Endodermal cell (in vitro differentiated cells): ENCODE measurements at places on chromosomes 4 and X. TPM values are rescaled to one million over a fixed set of nuclear protein-coding genes. Genes with fewer than 3 reads are reported as not detected.

GRCh38 chr4:113636877-113637276 lies 124.7 kb downstream of the CAMK2D start:
- DNase-seq: no peak

- DNase-seq: no peak
Observed at GRCh38 chr4:86928400-86929255, 6.2 kb upstream of the AFF1 start.

Gene AWAT2
- total RNA-seq: not detected in 2 replicates

DNA sequence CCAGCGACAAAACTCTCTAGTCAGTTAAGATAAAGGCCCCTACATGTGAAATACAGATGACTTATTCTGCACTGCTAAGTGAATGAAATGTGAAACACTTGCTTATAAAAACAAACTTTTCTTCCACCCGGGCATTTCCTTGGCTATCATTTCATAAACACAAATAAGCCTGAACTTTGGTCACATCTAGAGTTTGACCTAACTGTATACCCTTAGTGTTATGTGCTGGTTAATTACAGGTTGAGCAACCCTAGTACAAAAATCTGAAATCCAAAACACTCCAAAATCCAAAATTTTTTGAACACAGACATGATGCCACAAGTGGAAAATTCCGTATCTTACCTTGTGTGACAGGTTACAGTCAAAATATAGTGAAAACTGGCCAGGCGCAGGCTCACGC lies 45.9 kb downstream of the SAT1 start:
- no peak for DNase-seq

DNA sequence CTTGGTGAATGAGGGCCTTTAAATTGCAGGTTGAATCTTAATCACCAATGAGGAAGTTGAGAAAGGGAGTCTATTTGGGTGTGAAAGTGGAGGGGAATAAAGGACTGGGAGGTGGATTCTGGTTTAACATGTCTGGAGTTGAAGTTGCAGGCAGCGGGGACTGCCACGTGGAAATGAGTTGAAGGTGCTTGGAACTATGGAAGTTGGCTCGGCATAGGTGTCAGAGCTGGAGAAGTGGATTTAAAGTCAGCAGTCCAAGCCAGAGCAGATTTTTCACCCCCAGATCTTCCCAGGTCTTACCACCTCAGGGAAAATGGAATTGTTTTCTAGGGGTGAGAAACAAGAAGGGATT lies 44.9 kb downstream of the TIGD4 start:
- DNase-seq: no peak

Gene CASP6
- total RNA-seq: 11.1 to 25.1 TPM (median 21.8 TPM) in 3 replicates

Gene FAT1
- total RNA-seq: 65.3 to 77.8 TPM (median 76.1 TPM) in 3 replicates

Gene CSN1S1
- total RNA-seq: not detected in 3 replicates

Gene ANKRD17
- 76.9 and 83.6 TPM in 2 replicates for total RNA-seq

- no peak for DNase-seq
Observed at GRCh38 chr4:28973587-28974350, 1746.4 kb upstream of the PCDH7 start.

DNA sequence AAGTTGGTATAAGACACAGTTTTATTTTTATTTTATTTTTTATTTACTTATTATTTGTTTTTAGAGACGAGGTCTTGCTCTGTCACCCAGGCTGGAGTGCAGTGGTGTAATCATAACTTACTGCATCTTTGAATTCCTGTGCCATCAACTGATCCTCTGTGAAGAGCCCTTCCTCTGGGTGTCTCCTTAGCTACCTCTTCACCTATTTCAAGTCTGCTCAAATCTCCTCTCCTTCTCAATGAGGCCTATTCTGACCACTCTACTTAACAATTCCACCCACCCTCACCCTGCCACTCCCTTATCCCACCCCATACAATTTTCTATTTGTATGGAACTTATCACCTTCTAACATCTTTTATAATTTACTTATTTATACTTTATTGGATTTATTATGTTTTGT lies 183.4 kb downstream of the PPP3CA start:
- DNase-seq: no peak

Gene ADH1B
- total RNA-seq: not detected in 3 replicates

Gene ERVMER34-1
- 4.9 and 5.8 TPM in 2 replicates for total RNA-seq

- peak; percentile 20 for DNase-seq
Observed at GRCh38 chrX:109398833-109399232, 83.1 kb downstream of the GUCY2F start.

DNA sequence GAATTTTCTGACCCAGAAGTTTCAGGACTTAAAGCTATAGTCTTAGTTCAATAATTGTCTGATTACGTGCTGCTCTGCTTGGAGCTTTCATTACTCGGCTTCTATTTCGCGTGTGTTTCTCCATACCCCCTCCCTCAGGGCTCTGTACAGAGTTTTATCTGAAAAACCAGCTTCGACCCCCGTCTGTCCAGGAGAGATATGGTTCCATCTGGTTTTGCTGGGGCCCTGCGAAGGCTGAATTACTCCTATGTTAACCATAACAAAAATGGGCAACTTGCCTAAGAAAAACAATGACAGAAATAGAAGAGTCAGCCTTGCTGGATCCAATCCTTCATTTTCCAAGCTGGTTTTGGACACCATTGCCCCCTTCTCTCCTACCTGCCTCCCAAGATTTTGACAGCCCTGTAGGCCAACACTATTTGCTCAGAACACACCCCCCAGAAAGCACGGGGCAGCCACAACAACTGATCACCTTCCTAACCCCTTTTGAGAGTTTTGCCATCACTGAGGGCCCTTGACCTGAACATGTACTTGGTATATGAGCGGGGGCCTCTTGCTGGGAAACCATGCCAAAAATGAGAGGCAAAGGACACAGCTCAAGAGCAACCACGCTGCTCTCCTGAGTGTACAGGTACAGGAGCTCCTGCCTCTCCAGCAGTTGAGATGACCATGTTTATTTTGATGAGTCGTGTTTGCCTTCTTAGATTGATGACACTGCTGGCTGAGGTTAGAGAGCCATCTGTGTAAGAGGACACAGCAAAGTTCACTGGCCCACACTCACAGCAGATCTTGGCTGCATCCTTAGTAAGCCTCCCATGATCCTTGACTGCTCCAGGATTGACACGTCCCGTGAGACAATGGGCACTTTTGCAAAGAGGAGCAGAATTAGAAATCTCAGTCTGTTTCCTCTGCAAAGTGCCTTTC lies 36.2 kb upstream of the ATP6AP2 start:
- no peak for DNase-seq

- DNase-seq: no peak
Observed at GRCh38 chr4:186061921-186062320, 7.0 kb upstream of the TLR3 start.
